AG09309 (cell line): ENCODE measurements at places on chromosomes 5 and 9.

DNA sequence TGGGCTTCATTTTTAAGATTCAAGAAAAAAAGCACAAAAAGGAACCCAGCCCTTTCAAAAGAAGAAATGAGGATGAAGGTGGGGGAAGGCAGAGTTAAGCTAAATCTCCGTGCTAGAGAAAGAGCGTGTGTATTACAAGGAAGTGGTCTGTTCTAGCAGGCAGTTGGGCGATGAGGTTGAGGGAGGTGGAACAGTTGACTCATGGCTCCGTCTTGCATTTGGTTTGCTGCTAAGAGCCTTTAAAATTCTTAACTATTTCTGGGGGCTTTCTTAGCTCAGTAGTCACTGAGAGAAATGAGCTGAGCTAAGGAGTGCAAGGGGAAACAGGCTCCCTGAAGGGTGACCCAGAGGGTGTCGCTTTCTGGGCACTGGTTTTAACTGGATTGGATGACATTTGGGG is 117.4 kb downstream of the GCNT1 start:
- peak; percentile 86 for DNase-seq

- no peak for DNase-seq
Measured at GRCh38 chr9:134871697-134872340, 8.8 kb upstream of the FCN2 start.

GRCh38 chr5:16539169-16539666 is 73.6 kb upstream of the ZNF622 start:
- DNase-seq = peak; percentile 63

DNA sequence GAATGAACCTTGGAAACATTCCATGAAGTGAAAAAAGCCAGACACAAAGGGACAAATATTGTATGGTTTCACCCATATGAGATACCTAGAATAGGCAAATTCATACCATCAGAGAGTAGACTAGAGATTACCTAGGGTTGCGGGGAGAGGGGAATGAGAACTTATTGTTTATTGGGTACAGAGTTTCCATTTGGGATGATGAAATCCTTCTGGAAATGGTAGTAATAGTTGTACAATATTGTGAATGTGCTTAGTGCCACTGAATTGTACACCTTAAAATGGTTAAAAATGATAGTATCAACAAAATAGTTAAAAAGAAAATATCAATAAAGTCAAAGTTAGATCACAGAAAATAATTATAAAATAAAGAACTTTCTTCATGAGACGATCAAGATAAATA is 25.5 kb downstream of the CATSPER3 start:
- DNase-seq = no peak

DNA sequence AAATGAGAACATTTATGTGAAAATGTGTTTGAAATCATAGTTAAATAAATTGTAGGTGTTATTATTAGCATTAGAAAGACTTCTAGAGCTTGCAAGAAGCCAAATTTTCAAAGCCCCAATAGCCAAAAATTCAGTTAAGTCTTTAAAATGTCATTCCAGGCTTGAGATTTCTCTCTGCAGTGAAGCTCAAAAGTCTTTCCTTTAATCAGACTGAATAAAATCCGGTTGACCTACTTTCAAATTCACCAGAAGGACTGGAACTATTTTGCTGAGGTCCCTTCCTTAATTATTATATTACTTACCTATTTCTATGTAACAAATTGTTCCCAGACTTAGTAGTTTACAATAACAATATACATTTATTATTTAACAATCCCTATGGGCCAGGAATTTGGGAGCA is 112.2 kb upstream of the TRPM3 start:
- no peak for DNase-seq

GRCh38 chr5:154240595-154240994 is 50.1 kb downstream of the GALNT10 start:
- no peak for DNase-seq

DNA sequence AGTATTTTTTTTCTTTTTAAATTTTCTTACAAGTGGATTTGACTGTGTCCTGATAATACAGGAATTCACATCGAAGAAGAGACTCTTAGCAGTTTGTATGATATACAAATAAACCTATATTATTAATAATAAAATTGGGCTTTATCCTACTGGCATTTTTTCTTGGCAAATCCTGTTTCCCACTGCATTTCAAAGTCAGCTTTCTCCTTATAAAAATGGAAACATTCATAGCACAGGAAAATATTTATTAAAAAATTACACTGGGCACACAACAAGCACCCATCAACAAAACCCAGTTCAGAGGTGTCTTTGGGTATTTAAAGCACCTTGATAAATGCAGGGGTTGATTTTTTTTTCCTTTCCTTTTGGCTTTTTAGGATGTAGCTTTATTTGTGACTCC is 200.9 kb downstream of the MEF2C start:
- no peak for DNase-seq

GRCh38 chr9:134463280-134463679 is 137.0 kb downstream of the RXRA start:
- DNase-seq = no peak

DNA sequence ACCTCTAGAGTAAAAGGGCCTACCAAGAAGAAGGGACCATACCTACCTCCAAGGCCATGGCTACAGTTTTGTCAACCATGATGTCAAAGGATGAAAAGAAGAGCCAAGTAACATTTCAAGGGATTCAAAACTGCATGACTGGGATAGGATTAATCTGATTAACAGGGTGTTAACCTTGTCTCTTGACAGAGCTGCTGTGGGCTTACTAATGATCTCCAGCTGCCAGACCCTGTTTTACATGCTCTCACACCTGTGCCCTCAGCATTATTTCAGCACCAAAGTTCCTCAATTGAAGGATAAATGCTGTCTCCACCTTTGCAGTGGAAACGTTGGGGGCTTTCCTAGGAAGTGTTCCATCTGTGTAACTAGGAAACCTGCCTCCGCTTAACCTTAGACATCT is 78.3 kb downstream of the DMAC1 start:
- no peak for DNase-seq

DNA sequence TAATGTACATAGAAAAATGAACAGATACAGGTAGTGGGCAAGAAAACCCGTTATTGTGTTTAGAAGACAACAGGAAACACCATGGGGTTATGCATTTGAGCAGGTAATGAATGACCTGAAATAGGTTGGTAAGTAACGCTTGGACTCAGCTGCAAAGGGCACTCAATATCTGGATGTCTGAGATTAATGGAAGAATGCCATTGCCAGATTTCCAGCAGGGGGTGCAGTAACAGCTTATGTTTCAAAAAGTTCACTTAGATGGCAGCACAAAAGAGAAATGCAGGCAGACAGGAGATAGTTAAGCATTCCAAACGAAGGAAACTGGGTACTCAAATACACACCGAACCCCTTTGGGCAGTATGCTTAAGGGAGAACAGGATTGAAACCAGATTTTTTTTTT is 285.5 kb upstream of the VLDLR start:
- no peak for DNase-seq

- peak; percentile 14 for DNase-seq
Measured at GRCh38 chr5:79990598-79991507, at the start of gene MTX3. Gene MTX3 (minus strand): TSS chr5:79991262. CDS start chr5:79991238, 24 bp downstream.

DNA sequence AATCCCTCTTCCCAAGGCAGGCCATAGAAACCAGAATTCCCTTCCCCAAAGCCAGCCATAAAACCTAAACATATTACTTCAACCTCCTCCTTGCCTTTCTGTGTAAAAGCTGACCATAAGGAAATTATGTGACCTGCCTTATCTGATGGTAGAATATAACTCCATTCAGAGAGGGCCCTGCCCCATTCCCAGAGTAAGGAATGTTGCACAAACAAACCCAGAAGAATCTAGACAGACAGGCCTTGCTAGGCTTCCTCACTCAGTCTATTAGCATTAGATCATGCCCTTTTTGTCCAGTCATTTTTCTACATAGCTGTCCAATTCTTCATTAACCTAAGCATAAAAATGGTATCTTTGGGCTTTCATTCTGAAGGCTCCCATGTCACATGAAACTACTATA is 17.8 kb upstream of the IFNB1 start:
- no peak for DNase-seq

- DNase-seq = no peak
Measured at GRCh38 chr9:7067169-7067568, 309.4 kb downstream of the KDM4C start.
